ELR (cell line): ENCODE measurements at places on chromosomes 12 and 14.

DNA sequence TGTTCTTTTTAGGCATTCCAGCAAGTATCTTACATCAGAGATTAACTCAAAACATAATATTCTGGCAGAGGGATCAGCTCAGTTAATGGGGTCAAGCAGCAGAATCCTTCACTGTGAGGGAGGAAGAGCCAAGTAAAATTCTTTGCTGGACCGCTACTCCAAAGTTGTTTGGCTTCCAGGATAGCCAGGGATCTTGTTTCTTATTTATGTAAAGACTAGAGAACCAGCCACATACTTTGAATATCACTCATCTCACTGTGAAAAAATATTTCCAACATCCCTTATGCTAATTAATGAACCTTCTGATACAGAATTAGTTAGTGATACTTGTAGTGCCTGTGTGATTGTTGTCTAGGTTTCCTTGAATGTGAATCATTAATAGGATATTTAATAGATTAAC is 94.2 kb downstream of the PLEKHA5 start:
- DNase-seq, result no peak

GRCh38 chr12:49631336-49631907 is 8.1 kb downstream of the PRPF40B start:
- DNase-seq, result no peak

- no peak for DNase-seq
Observed at GRCh38 chr12:38465020-38465419, 148.4 kb downstream of the ALG10B start.

DNA sequence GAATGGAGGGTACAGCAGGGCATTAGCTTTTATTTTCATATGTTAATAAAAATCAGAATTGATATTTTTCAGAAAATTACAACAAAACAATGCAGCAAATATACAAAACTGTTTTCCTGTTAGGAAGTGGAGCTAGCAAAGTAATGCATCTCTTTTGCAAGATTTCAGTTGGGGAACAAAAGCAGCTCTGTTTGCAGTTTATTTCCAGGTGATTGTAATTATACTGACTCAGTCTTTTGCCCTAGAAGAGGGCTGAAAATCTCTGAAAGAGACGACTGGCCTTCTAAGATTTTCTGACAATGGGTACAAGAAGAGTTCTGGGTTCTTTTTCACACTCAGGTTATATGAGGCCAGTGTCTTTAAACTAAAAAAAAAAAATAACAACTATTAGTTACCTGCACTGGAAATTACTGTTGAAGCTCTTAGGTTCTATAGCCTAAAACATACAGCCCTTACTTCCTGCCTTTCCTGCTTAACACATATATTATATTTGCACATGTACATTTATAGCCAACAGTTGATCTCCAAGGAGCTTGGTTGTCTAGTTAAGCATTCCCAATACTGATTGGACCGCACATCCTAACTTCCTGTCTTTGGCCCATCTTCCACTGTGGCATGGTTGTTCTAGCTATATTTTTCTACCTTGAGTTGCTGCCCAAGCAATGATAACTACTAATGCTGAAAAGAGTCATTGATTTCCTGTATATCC is 199.1 kb upstream of the KRR1 start:
- no peak for DNase-seq

DNA sequence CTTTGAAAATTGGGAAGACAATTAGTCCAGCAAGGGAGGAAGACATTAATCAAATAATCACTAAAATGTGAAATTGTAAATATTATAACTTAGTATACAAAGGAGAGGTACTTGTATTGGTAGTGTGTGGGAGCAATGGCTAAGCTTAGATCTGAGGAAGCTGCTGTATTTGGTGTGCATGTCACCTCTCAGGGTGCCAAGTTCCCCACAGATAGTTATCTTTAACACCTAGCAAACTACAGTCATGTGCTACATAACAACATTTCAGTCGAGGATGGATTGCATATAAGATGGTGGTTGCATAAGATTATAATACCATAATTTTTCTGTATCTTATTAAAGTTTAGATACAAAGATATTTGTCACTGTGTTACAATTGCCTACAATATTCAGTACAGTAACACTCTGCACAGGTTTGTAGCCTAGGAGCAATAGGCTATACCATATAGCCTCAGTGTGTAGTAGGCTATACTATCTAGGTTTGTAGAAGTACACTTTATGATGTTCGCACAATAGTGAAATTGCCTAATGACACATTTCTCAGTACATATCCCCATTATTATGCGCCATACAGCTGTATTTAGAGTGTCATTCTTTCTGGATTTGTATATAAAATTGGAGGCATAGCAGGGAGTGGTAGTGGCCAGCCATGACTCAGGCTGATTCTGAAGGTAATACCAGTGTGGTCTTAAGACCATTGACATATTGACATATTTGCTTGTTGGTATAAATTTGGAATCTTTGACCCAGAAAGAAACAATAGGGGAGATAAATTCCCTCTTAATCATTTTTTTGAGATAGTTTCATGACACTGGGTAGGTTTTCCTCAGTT is 55.8 kb downstream of the RAD51B start:
- peak; percentile 9 for DNase-seq

DNA sequence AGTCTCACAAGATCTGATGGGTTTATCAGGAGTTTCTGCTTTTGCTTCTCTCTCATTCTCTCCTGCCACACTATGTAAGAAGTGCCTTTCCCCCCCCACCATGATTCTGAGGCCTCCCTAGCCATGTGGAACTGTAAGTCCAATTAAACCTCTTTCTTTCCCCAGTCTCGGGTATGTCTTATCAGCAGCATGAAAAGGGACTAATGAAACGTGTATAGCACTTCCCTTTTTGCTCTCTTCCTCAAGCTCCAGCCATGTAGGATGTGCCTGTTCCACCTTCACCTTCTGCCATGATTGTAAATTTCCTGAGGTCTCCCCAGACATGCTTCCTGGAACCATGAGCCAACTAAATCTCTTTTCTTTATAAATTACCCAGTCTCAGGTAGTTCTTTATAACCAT is 7.0 kb upstream of the CRACR2A start:
- DNase-seq, result no peak

GRCh38 chr12:3656946-3657622 is 95.8 kb downstream of the CRACR2A start:
- no peak for DNase-seq

- no peak for DNase-seq
Observed at GRCh38 chr12:49965836-49966235, 4.2 kb downstream of the AQP5 start.

DNA sequence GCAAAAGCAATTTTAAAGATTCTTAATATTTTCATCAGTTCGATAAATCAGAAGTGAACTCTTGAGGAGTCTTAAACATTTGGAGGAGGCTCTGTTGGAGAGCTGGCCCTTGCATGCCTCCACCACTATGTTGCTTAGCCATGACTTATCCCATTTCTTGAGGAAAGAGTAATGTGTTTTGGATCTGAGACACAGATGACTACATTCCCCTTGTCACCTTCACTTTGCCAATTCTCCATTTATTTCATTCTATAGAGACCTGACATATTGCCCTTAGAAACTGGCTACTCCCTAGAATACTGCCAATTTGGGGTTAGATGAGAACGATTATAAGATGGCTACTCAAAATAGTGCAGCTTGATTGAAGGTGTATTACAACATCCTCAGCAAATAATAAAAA is 157.4 kb upstream of the TMEM260 start:
- no peak for DNase-seq

DNA sequence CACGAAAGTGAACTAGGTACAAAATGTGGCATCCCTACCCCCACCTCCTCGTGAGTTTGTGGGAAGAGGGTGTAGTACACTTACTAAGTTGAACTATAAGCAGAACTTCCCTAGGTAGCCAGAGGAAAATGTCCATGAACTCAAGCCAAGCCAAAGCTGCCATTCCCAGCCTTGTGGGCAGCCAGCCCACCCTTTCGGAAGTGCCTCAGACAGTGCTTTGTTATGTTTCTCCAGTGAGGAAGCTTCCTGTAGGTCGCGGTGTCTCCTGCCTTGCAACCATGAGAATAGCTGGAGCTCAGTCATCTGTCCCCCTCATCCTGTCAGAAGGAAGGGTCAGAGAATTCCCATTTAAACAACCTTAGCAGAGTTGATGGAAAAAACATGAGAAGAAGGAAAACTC is 266.9 kb downstream of the DUSP6 start:
- no peak for DNase-seq

DNA sequence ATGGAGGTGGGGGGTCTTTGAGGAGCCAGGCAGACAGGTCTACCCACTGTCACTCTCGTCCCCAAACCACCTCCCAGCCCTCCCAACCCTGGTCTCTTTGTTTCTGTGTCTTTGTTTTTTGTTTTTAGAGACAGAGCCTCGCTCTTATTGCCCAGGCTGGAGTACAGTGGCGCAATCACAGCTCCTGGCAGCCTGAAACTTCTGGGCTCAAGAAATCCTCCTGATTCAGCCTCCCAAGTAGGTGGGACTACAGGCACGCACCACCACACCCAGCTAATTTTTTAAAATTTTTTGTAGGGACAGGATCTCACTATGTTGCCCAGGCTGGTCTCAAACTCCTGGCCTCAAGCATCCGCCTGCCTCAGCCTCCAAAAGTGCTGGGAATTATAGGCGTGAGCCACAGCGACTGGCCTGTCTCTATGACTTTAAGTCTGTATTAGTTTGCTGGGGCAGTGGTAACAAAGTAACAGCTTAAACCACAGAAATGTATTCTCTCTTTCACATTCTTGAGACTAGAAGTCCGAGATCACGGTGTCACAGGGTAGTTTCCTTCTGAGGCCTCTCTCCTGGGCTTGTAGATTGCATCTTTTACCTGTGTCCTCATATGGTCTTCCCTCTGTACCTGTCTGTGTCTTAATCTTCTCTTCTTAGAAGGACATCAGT is 26.1 kb downstream of the DTX1 start:
- DNase-seq, result no peak

DNA sequence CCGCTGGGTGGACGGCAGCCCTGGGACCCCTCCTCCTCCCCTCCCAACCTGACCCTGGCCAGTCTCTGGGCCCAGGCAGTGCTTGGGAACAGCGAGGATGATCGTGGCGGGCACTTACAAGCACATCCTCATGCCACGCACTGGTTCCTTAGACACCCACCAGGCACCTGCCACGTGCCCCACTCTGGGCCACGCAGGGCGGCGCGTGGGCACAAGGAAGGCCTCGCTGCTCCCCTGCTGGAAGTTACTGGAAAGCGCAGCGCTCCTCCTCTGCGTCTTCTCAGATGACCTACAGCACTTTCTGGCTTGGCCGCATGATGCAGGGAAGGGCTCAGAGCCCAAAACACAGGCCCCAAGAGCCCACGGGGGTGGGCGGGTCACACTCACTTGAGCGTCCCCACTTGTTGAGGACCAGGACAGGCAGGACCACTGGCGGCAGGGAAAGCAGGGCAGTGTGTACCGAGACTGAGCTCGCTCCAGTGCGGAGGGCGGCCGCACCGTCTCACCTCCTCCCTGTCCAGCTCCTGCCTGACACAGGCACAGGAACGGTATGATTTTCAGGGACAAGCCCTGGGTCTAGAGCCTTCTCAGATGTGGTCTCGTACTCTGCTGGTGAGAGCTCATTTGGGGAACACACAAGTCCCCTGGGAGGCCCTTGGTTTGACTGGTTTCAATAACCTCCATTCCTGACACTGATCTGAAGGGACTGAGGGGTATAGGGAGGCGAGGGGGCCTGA is 128.3 kb upstream of the EVL start:
- DNase-seq, result no peak

DNA sequence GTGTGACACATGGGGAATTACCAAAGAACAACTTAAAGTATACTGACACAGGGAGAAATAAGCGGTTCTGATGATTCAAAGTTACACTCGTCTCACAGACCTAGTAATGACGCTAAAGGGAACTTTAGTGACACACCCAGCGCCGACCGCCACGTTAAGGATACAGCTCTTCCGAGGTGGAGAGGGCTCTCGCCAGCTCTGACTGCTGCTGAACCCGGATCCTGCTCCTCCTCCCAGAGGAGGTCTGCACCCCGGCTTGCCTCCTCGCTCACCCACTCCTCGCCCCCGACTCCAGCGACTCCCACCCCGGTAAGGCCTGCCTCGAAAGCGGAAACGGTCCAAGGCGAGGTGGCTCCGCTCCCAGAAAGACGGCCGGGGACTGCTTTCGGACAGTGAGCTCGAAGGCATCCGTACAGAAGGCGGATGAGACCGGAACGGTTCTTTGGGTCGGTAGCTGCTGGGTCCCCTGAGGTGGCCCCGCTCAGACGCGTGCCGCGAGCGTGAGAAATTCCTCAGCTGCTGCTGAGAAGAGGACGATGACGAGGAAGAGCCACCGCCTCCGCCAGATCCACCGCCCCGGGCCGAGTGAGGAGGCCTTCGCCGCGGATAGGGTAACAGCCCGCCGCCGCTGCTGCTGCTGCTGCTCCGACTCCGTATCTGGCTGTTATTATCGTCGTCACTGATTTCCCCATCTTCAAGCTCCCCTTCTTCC is 643 bp downstream of the ZFC3H1 start:
- DNase-seq, result peak; percentile 89
